Calu3 (cell line): ENCODE measurements at places on chromosomes 13 and 19. TPM values are rescaled to one million over a fixed set of nuclear protein-coding genes. Genes with fewer than 3 reads are reported as not detected.

GRCh38 chr13:98324105-98324504 is 147.0 kb upstream of the RNF113B start:
- no peak for DNase-seq

Gene CYP4F12
- 3.8 and 8.8 TPM in 2 replicates for total RNA-seq

GRCh38 chr13:93328943-93329342 is 102.3 kb downstream of the GPC6 start:
- DNase-seq = no peak

GRCh38 chr13:35499676-35500075 is 23.2 kb upstream of the MAB21L1 start:
- DNase-seq = no peak

Gene CGB8
- 0.54 and 0.56 TPM in 2 replicates for total RNA-seq

Gene ADAT3
- total RNA-seq = 6.7 TPM in 2 replicates
